ENCODE measurements at places on chromosomes 13 and 19.
A peak's percentile ranks its signal among the peaks of the same experiment; 100 is the strongest.

- no peak for DNase-seq
These were observed 37.1 kb downstream of the PCCA start for GRCh38 chr13:100125946-100126345.

DNA sequence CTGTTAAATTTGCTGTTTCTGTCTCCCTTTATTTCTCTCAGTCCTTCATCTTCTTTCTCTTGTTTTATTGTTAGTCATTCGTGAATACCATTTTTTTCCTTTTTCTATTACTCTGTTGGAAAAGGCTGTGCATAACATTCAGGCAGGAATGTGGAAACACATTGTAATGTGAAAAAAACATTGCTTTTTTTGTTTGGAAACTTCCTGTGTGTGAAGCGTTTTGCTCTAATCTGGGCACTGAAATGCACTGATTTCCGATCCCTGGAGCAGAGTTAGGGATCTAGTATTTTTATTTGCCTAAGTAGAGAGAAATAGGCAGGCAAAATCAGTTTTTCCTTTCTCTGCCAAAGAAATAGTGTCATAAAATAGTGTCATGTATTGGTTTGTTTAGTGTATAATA, 155.5 kb downstream of the PCCA start:
- no peak for DNase-seq

- no peak for DNase-seq
These were observed 630 bp downstream of the PNPLA6 start for GRCh38 chr19:7535998-7536695.

- peak; percentile 38 for DNase-seq
These were observed 4.2 kb upstream of the ZSCAN4 start for GRCh38 chr19:57664269-57665127.

DNA sequence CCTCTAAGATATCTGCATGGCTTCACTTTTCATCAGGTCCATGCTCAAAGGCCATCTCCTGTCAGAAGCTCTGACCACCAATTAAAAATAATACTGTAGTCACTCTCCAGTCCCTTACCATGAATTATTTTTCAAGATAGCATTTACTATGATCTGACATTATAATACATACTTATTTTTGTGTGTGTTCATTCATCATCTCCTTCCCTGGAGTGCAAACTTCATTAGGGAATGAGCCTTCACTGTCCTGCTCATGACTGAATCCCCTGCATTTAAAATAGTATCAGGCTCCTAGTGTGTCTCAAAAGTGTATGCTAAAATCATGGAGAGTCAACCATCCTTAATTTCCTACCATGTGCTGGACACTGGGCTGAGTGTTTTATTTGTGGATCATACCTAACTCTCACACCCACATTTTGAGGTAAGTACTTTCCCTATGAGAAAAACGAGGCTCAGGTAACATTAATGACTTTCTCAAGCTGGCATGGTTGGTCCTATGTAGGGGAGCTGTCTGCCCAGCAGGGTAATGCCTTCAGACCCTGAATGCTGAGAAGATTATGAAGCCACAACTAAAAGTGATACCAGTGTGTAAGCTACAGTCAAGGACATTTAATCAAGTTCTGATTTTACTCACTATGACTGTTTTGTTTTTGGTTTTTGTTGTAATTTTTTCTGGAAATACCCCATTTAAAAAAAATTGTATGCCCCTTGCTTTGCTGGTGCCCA, 16.3 kb downstream of the PLA2G4C start:
- no peak for DNase-seq

GRCh38 chr19:30695171-30695875, 323.1 kb downstream of the ZNF536 start:
- DNase-seq = no peak

DNA sequence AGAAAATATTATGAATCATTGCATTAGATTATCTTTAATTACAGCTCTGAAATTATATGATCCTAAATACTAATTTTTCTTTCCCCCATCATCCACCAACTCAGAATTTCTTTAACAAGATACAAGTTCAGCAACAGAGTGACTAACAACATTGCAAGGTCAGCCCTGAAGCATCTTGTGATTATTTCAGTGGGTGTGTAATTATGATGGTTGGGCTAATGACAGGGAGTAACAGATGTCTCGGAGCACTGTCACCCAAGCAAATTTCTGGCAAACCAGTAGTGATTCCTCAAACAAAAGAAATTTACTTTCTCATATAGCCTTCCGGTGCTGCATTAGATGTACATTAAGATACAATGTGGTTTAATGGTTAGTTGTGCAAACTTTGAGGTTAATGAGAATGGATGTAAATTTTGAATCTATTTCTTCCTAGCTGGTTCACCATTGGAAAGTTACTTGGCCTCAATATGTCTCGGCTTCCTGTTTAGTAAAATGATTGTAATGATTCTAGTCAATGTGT, 238.9 kb downstream of the ITGBL1 start:
- DNase-seq = no peak

DNA sequence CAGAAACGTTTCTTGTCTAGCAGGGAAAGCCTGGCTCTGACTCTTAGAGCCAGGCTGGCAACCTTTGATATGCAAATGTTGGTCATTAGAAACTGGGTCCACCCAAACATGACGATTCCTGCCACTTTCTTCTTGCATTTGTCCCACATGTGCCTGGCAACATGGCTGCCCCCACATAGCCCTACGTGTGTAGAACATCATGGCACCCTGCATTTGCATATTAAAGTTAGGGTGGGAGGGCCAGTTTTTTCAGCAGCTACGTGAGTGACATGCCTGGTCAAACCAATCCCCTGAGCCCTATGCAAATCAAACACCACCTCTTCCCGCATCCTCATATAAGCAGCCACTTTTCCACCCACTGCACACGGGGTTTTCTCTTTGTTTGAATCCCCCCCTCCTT, 95.0 kb downstream of the LIG4 start:
- no peak for DNase-seq

DNA sequence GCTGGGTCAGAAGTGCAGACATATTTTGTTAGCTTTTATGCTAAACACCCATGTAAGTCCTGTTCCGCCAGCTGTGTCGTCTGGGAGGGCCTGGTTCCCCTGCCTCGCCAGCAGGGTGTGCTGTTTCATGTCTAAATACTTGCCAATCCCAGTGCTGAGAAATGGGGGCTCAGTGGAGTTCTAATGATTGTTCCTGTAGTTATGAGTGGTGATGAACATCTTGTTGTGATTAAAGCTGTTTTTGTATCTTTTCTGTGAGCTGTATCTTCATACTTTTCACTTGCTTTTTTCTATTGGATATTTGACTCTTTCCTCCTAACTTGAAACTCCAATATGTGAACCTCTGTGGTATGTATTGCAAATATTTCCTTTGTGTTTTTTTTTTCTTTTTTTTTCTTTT, 32.7 kb downstream of the KDM4B start:
- peak; percentile 73 for DNase-seq

DNA sequence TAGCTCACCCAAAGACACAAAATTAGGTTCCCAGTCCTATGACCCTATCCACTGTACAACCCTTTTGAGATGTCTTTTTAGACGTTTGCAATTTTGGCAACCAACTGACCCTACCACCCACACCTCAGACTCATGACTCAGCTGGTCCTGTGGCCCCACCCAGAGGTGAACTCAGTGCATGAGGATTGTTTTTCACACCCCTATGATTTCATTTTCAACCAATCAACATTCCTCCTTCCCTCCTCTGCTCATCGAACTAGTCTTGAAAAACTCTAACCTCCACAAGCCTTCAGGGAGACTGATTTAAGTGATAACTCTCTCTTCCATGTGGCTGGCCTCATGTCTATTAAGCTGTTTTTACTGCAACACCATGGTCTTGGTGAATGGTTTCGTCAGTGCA, 350.7 kb downstream of the UQCRFS1 start:
- DNase-seq = no peak

- no peak for DNase-seq
These were observed 1649.7 kb upstream of the SPRY2 start for GRCh38 chr13:81990652-81991051.

DNA sequence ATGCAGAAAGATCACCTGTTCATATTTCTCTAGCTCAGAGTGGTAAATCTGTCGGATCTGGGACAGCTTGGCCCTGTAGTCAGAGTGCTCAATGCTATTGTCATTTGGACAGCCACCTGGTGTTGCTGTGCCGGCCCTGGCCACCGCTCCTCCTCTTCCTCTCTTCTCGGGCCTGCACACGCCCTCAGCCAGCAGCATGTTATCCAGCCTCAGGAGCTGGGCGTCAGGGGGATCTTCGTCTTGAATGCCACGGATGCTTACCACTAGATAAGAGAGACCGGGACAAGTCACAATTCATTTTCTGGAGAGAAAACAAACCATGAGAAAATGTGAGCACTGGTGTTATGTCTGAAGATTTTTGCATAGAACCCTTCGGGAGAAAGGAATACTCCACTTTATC, 32.5 kb downstream of the CILP2 start:
- no peak for DNase-seq

- DNase-seq = peak; percentile 85
These were observed 62.9 kb downstream of the ZC3H13 start for GRCh38 chr13:45989607-45990006.

Data from iris pigment epithelial cell (primary cell).